ENCODE measurements at places on chromosomes 1 and 21.

GRCh38 chr1:167423684-167424619 lies 94.4 kb downstream of the CD247 start:
- no peak for DNase-seq

- no peak for DNase-seq
Measured at GRCh38 chr1:174954671-174955669, 44.8 kb upstream of the CACYBP start.

GRCh38 chr1:24155011-24155782 lies 12.3 kb upstream of the IL22RA1 start:
- DNase-seq: no peak

GRCh38 chr1:91057784-91058183 lies 35.9 kb upstream of the ZNF644 start:
- DNase-seq: no peak

- DNase-seq: no peak
Measured at GRCh38 chr21:41133874-41134522, 34.0 kb upstream of the BACE2 start.

GRCh38 chr1:64184003-64184440 lies 19.4 kb upstream of the UBE2U start:
- DNase-seq: no peak

DNA sequence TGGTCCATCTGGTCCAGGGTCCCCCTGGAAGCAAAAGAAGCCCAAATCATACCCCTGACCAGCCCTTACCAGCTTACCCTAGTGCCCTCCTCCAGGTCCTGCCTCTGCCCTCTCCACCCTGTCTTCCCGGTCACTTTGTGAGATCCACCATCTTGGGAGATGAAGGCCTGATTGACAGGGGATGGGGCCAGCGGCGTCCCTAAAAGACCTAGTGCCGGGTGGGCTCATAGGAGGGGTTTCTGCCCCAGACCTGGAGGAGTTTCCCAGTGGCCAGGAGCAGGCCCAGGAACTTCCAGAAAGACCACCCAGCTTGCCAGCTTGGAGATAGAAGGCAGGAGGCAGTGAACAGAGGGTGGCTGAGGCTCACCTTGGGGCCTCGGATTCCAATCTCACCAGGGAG lies 5.4 kb downstream of the COL9A2 start:
- DNase-seq: no peak

DNA sequence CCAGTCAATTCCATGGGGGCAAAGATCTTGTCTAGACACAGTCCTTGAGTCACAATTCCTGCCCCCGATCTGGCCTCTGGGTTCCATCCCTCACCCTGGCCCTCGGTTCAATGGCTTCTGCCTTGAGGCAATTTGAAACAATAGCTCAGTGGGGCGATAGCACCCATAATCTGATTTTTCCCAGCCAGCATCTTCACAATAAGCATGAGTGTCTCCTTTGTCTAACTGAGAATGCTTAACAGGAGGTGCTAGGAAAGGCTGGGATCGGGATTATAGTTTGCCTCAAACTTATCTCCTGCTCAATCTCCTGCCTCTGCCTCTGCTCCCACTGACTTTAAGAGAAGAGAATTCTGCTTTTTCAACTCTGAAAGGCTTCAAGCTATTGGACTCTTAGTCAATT lies 293.9 kb upstream of the PROX1 start:
- DNase-seq: no peak

DNA sequence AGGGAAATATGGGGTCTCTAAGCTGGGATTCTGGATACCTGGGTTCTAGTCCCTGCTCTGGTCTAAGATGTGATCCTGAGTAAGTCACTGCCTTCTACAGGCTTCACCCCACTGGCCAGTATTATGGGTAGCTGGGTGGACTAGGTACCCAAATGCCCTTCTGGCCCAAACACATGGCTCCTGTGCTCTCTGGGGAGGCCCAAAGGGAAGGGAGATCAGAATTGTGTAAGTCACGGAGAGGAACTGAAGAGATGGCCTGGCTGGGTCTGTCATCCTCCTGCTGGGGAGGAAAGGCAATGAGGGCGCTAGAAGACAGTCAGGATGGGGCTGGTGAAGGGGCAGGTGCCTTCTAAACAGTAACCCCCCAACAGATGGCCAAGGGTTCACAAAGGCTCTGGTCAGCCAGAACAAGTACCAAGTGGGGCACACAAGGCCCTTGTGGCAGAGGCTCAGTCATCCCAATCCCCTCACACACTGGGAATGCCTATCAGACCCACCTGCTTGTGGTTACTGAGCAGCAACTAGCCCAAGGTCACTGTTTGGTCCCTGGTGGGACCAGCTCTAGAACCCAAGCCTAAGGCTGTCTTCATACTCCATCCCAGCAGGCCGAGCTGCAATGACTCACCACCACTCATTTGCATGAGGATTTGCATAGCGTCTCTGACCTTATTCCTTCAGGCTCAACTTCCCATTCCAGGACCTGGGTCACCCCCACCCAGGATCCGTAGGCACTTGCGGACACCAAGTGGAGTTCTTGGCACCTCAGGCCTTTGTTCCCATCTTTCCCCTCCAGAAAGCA lies 9.2 kb downstream of the MEF2D start:
- DNase-seq: no peak

DNA sequence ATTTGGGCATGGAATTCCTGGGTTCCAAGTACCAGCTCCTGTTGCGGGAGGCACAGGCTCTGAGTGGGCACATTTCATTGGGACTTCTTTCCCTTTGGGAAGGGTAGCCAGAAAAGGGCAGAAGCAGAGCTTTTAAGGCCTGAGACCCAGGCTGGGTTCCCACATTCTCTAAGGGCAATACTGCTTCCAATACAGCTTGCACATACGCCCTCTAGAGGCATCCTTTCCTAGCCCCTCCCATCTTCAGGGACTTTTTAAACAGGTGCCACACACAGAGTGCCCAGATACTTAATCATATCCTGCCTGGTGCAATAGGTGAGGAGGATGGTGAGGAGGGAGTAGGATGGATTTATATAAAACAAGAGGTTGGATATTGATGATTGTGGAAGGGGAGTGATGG lies 5.7 kb downstream of the GPR88 start:
- DNase-seq: no peak

DNA sequence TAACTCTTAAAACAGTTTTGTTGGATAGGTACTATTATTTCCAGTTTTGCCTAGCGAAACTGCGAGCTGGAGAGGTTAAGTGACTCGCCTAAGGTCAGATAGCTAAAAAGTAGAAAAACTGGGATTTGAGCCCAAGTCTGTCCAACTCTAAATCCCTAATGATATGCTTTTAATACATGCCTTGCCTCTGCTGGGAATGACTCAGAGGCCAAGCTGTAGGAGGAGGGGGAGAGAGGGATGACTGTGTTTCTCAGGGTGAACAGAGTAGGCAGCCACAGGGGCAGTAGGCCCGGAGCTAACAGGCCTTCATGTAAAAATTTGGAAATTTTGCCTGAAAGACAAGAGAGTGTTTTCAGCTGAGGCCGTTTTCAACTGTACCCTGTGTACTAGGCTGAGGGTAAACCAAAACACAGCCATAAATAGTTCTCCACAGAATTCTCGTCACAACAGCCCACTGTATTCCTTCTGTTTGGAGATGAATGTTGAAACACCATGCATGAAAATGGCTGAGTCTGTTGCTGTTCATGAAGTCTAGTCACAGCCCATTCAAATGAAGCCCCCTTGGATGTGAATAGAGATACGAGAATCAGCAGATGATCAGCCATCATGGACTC lies 107.5 kb upstream of the HOOK1 start:
- no peak for DNase-seq

GRCh38 chr1:68585351-68585750 lies 88.5 kb upstream of the DEPDC1 start:
- DNase-seq: no peak

GRCh38 chr1:159985473-159985872 lies 31.4 kb upstream of the SLAMF9 start:
- no peak for DNase-seq

DNA sequence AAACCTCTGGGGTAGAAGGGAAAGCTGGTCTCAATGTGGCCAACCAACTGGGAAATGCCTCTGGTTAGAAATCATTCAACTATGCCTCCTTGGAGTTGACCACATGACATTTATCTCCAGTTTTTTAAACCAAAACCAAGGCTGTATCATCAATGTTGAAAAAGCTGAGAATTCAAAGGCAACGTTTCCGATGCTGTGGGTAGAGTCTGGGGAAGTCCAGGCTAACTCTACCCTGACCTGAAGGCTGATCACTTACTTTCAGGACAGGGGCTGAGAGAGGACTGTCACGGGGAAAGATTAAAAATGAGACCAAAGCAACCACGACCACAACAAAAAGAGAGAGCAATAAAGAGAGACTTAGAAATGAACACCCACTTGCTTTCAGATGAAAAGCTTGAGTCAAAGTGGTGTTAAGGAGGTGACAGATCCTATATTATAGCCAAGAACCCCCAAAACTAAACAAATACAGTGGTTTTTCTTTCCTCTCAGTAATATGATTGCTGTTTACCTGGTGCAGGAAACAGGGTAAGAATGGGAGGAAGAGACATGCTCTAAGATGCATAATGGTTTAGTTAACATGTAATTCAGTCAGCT lies 90.8 kb upstream of the TNFSF4 start:
- DNase-seq: no peak

- DNase-seq: no peak
Measured at GRCh38 chr1:176619261-176619660, 156.3 kb downstream of the PAPPA2 start.

DNA sequence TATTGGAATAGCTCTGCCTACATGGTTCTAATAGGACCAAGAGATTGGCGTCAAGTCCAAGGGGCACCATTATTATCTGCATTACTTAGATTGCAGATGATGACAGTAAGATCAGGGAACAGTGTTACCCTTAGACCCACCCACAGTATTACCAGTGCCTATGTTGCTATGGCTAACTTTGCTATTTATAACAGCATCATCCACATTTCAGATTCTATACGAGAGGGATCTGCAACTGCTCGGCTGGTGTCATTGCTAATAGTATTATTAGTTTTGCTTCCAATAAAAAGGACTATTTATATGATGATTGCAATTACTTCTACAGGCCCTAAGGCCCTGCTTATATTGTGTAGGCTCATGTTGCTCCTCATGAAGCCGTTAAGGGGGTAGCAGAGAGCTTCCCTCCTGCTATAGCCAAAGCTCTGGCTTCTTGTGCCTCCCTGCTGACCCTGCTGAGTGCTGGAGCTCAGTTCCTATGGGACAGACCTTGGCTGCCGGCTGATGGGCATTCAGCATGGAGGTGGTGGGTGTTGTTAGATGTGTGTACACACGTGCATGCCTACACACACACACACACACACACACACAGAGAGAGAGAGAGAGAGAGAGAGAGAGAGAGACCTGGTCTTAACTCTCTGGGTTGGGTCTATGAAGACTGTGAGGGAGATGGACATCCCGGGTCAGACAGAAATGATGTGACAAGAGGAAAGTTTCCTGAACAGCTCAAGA lies 1.3 kb downstream of the BCAN start:
- no peak for DNase-seq

DNA sequence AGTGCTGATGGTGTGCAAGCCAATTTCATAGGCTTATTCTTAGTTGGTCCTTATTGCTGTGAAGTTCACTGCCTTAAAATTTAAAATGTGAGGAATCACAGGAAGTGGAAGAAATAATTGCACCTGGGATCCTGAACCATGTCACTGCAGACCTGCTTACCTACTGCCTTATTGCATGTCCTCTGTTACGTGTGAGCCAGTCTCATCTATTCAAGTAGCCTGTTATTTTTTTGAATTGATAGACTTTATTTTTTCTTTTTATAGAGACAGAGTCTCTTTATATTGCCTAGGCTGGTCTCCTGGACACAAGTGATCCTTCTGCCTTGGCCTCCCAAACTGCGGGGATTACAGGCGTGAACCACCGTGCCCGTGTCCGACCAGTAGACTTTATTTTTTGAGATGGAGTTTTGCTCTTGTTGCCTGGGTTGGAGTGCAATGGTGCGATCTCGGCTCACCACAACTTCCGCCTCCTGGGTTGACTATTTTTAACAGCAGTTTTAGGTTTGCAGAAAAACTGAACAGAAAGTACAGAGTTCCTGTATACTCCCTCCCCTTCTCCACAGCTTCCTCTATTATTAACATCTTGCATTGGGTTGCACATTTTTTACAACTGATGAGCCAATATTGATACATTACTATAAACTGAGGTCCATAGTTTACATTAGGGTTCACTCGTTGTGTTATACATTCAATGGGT lies 14.0 kb upstream of the DISC1 start:
- no peak for DNase-seq

DNA sequence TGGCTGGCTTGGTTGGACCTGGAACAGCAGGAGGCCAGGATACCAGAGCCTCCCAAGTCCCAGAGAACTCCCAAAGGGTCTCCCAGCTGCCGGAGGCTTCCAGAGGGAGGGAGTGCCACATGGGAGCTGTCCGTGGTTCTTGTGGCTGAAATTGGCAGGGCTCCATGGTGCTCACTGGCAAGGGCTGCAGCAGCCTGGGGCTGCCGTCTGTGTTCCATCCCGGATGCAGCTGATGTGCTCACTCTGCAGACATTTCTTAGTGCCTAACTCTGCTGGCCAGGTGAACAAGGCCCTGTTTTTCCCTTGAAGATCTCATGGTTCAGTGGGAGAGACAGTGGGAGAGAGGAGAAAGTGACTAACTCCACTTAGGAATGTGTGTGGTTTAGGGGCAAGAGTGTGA lies 261.1 kb downstream of the CAMTA1 start:
- DNase-seq: no peak

DNA sequence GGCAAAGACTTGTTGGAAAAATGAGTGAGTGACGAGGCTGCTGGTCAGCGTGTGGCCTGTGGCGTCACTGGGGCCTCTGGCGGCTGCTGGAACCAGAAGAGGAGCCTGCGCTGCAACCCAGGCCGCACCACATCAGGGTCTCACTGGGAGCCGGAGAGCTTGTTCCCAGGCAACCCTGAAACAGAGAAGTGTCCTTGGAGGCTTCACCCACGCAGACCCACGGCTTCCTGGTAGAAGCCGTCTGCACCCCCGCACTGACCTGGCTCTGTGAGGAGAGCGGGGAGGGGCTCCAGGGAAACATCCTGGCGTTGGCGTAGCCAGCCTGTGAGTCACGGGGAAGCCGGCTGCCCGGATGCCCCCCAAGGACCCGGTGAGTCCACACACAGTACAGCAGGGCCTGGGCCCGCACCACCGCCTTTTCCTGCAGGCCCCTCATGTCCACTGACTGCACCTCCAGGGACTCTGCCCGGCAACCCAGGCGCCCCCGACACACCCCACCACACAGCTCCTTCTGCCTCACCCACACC lies 57.4 kb downstream of the COL6A1 start:
- DNase-seq: peak; percentile 26

DNA sequence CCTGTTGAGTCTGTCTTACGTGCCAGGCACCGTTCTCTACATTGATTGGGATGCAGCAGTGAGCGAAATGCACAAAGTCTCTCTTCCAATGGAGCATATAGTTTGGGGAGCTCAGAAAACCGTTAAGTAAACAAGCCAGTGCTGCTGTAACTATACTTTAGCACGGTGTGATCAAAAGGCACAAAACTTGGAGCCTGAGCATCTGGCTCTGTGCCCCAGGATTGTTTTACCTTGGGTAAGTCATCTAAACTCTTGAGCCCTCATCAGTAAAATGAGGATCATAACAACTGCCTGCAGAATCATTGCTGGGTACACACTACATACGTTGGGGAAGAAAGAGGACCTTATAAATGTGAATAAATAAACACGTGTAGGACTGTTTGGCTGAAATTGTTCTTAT lies 1.8 kb downstream of the HHIPL2 start:
- no peak for DNase-seq

GRCh38 chr1:8529901-8530300 lies 212.0 kb downstream of the SLC45A1 start:
- no peak for DNase-seq
